ENCODE measurements at places on chromosomes 1 and 21.

GRCh38 chr1:58943776-58944175, 159.9 kb upstream of the JUN start:
- no peak for DNase-seq

DNA sequence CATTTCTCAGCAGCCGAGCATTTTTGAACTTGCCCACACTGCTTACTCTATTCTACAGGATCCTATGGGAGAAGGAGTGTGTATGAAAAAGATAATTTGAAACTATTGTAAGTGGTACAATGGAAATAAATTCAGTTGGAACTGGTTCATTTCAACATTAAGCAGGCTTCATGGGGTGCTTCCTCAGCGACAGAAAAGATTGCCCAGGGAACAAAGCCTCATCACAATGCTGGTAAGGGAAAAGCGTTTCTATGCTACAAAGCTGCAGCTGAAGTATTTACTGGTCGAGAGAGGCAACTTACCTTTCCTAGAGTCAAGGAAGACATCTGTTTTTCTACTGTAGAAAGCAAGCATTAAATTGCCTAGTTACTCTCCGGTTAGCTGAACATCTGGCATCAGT, 568.2 kb upstream of the ZP4 start:
- DNase-seq: no peak

- no peak for DNase-seq
These were observed 26.0 kb downstream of the CCDC18 start for GRCh38 chr1:93206567-93206954.

DNA sequence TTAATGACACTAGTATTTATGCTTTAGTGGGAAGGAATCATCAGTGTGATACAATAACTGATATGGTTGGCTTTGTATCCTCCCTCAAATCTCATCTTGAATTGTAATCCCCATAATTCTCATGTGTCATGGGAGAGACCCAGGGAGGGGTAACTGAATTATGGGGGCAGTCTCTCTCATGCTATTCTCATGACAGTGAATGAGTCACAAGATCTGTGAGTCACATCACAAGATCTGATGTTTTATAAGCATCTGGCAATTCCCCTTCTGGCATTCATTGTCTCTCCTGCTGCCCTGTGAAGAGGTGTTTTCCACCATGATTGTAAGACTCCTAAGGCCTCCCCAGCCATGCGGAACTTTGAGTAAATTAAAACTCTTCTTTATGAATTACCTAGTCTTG, 1760.3 kb downstream of the NCAM2 start:
- DNase-seq: no peak

GRCh38 chr1:94230920-94231319, 6.5 kb downstream of the ARHGAP29 start:
- DNase-seq: no peak

- no peak for DNase-seq
These were observed 25.0 kb upstream of the TRIM33 start for GRCh38 chr1:114536043-114536442.

DNA sequence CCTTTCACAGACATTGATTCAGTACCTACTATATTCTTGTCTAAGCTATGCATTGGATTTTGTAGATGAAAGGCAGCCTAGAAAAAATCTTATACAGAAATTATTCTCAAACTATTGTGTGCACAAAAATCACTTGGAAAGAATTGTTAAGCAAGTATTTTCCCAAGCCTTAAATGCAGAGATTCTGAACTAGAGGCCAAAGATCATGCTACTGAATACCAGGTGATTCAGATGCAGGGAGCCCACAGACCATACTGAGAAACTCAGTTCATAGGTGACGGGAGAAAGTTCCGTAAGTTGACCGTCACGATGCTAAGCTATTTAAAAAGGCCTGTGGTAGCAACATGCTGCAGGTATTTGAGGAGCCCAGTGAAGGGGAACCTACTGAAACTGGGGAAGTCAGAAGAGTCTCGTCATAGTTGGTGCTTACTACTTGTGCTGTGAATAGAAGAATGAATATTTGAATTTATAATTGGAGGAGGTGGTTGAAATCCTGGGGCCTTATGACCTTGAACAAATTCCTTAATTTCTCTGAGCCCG, 150.8 kb downstream of the NFIA start:
- DNase-seq: no peak

- DNase-seq: no peak
These were observed 12.6 kb upstream of the HMGN2 start for GRCh38 chr1:26459573-26460031.

DNA sequence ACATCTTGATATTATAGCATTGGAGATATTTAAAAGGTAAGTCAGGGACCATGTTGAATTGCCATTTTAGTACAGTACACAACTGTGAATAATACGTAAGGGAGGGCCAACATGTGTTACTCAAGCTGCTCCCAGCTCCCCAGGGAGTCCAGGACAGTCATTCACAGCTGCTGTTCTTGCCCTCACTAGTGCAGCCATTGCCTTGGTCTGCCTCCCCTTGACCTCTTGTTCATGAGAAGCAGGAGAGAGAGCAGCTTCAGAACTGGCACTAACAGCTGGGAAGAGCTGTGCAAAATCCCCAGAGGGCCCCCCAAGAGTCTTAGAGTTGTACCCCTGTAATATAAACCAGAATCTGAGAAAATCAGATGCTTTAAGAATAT, 16.4 kb downstream of the TCEANC2 start:
- DNase-seq: no peak

DNA sequence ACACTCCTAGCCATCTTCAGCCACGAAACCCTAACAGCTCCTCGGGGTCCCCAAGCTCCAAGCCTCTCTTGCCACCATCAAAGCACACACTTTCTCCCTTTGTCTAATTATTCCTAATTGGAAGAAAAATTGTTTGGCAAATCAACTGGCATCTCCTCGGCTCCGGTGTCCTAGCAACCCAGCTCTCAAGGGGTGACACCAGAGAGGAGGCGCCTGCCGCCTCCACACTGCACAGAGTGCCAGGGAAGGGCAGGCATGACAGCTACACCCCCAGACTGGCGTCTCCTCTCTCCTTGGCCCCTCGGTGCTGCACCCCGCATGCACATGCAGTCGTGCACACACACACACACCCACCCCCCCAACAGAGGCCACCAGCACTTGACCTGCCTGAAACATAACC, 18.2 kb upstream of the GJB5 start:
- DNase-seq: no peak

- no peak for DNase-seq
These were observed 56.5 kb upstream of the SSBP3 start for GRCh38 chr1:54462597-54463258.

GRCh38 chr1:46606255-46606965, 2.3 kb upstream of the MKNK1 start:
- no peak for DNase-seq

GRCh38 chr1:114102136-114102535, 51.5 kb downstream of the SYT6 start:
- no peak for DNase-seq

DNA sequence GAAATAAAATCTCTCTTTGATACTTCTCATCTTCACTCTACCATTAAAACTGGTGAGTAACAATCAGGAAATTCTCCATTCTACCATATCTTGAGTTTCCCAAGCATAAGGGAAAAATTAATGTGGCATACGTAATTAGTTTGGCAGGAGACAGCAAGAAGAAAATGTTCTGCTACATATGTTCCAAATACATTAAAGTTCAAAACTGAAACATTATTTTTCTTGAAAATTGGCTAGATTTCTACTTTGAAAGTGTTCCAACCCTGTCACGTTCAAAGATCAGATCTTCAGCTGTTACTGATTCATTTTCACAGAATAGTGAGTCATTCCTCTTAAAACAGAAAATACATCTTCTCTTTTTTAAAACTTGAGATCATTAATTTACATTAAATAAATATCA, 48.5 kb downstream of the PIGK start:
- DNase-seq: no peak

DNA sequence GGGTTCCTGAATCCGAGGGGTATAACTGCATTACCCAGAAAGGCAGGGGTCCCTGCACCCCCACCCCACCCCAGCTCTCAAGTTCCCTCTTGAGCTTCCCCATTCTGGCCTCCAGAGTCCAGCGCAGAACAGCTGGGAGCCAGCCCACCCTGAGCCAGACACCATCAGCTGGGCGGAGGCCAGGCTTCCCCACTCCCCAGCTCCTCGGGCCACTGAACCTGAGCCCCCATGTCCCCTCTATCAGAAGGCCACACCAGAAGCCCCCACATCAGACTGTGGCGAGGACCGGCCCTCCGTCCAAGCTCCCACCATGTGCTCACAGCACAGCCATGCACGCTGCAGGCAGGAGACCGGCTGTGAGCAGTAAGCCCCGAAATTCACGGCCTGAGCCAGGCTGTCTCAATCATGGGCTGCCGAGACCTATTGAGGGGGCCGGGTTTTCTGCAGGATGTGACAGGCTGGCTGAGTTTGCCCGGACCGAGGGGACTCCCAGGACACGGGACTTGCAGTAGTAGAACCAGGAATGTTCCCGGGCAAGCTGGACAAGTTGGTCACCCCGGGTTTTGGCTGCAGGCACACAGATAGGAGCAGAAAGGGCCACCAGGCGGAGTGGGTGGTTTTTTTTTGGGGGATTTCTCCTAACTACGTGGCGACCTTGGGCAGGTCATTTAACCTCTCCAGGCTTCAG, 25.5 kb upstream of the TNFRSF1B start:
- no peak for DNase-seq

- no peak for DNase-seq
These were observed 33.8 kb downstream of the POFUT2 start for GRCh38 chr21:45253633-45254459.

- no peak for DNase-seq
These were observed 9.0 kb downstream of the BTBD19 start for GRCh38 chr1:44817307-44817706.

DNA sequence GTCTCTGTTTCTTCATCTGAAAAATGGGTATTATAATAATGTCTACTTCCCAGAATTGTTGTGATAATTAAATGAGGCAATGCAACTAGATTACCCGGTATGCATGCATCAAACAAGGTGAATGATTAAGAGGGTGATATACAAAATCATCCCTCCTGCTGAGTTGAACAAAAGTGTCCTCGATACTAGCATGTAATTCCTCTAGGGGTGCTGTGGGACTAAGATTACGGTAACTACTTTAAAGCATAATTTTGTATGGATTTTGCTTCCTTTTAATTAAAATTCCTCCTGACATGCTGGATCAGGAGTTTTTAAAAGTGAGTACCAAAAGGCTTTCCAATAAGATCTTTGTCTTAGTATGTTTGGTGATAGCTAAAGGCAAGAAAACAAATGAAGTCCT, 98.7 kb upstream of the PRMT6 start:
- no peak for DNase-seq

GRCh38 chr1:53511933-53512806, 53.0 kb downstream of the DMRTB1 start:
- no peak for DNase-seq

DNA sequence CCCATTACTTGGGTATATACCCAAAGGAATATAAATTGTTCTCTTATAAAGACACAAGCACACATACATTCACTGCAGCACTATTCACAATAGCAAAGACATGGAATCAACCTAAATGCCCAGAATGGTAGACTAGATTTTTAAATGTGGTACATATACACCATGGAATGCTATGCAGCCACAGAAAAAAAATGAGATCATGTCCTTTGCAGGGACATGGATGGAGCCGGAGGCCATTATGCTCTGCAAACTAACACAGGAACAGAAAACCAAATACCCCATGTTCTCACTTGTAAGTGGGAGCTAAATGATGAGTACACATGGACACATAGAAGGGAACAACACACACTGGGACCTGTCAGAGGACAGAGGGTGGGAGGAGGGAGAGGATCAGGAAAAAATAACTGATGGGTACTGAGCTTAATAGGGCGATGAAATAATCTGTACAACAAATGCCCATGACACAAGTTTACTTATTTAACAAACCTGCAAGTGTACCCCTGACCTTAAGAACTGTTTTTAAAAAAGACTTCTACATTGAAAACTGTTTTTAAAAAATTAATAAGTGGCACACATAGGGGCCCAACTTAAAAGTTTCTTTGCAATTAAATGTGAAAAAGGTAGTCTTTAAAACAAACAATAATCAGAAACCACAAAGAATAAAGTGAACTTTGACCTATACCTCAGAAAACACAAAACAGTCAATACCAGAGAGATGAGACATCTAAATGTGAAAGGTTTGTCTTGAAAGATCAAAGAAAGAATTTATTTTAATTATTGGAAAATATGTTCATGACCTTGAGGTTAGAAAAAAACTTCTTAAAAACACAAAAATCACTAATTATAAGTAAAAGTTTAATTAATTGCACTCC, 75.2 kb downstream of the CDC42BPA start:
- no peak for DNase-seq

DNA sequence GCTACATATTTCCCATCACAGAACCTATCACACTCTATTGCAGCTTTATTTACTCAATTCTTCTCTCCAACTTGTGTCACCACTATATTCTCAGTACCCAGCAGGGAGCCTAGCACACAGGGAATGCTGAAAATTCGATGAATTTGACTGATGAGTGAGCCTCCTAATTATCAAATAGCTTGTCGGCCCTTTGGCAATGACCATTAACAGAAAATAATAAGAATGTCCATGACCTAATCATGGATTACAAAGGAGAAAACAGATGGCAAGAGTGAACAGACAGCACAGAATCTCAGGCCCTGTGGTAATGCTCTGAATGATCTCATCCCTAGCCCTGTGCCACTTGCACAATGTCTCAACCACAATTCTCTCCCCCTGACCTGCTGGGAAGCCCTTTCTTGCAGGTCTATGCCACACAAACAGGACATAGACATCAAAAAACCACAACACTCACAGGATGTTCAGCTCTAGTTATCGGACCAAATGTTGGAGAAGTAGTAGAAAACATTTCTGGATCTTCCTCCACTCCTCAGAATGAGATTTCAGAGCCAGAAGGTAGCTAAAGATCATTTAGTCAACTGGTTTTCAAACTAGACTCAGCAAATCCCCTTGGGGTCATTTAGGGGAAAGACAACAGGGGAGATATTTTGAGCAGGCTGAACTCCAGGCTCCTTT, 68.4 kb downstream of the LUZP1 start:
- peak; percentile 34 for DNase-seq

DNA sequence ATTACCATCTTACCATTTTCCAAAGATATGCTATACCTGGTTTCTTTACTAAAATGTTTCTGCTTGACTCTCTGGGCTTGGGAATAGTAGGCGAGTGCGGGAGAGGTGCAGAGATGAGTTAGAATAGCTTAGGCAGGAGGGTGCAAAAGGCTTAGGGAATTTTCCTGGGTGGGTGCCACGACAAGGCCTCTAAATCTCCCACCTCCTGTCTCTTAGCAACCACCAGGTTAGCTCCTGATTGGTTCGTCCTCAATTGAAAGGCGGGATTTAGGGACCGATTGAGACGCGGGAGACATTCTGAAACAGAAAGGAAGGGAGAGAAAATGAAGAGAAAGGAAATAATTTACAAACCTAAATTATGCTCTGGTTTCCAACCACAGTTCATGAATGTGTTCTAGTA, 3.1 kb downstream of the ACKR1 start:
- no peak for DNase-seq

DNA sequence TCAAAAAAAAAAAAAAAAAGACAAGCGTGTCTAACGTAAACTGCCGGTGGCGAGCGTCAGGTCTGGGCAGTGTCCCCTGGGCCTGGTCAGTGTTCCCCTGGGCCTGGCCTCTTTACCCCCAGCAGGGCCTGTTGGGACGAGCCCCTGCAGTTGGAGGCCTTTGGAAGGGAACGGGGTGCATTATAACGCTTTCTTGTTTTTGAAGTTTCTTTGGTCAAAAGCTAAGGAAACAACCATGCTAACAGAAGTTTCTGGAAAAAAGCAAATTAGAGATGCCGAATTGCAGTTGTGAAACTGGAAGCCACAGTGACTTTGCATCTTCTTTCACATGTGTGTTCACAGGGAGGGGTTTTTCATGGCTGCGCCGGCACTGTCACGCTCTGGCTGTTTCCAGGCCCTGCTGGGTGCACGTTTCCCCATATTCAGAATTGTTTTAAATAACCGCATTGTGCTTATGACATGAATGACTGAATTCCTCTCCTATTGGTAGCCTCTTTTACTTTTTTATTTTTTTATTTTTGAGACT, 16.0 kb downstream of the RRP1 start:
- DNase-seq: no peak

All from mucosa of gallbladder (tissue), 1 donor.